ENCODE measurements at places on chromosomes 1 and 21.
A peak's percentile ranks its signal among the peaks of the same experiment; 100 is the strongest.

DNA sequence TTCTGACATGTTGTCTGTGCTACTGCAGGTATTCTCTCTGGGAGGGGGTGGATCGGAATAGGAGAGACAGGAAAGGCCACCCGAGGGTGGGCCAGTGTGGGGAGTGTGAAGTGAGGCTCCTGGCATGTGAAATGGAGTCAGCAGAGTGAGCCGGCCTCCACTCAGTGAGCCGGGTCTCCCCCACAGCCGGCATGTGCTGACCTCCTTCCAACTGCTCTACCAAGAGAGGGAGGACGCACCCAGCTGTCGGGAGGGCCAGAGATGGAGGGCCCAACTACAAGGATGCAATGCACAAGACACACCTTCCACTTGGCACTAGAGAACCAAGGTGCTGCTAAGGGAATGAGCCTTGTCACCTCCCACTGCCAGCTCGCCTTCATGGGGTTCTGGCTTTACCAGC lies 28.2 kb upstream of the CLSTN1 start:
- no peak for DNase-seq

DNA sequence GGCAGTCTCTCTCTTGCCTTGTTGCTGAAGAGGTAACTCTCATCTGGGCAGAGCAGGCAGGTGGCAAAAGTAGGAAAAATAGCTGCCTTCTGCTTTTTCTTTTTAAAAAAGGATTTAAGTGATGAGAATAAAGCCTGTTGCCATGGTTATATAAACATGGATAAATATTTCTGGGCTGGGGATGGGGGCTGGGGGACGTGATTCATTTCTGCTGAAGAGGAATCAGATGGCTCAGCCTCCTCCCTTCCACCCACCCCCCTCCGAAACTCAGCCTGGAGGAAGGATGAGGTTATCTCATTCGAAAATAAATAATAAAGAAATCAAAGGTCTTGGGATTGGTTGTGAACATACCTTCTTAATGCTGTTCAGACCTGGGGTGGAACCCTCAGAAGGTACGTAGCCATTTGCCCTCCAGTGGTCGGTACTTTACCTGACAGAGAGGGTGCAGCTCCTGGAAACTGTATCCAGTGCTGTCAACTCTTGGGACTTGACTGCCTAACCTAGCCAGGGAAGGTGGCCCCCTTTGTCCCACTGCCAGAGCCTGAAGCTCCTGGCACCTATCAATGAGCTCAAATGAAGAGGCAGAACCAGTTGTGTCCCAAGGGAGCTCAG lies 3.8 kb upstream of the INKA2 start:
- no peak for DNase-seq

DNA sequence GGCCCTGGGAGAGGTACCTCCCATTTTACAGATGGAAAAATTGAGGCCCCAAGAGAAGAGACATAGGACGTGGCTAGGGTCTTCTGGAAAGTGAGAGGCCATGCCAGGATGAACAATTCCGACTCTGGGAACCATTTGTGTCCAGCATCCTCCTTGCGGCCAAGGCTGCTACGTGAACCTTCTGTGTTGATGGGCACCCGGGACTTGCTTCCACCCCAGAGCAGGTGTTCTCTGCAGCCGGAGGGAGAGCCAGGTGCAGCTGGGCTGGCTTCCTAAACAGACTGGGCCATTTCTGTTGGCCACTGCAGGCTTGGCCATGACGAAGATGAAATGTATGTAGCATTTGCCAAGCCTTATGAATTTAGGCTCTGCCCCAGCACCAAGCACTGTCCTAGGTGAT lies 118.9 kb downstream of the PRDM2 start:
- no peak for DNase-seq

- no peak for DNase-seq
Measured at GRCh38 chr1:30927448-30927847, 18.9 kb upstream of the SDC3 start.

DNA sequence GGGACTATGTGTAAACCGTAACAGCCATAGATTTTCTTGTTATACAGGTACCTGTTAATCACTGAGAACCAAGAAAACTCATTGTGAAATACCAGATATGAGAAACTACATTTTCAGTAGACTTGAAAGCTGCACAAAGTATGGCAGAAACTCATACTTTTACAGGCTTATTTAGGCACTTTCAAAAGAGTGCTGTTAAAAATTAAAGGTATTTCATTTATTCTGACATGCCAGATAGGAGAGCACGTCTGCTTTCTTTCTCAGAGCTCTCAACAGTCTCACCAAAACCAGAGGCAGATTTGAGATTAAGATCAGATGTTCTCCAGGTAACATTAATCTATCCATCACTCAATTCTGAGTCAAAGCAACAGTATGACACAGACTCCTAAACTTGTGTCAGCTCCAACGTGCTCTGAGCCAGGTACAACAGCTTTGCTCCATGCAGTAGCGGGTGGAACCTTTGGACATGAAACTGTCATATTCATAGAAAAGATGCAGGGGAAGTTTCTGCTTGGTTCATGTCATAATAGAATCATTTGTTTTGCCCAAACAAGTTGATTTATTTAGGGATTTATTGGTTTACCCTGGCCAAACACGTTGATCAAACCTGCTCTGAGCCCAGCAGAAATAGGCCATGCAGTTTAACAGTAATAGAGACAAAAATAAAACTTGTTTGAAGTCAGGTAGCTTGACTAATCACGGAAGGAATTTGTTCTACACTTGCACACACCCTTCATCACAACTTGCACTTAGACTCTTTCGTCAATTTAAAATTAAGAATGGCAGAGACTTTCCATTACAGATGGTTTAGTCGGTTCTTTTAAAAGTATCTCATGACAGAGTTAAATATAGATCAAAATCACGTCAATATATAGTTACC lies 20.8 kb upstream of the TSNAX start:
- no peak for DNase-seq

- no peak for DNase-seq
Measured at GRCh38 chr1:118688891-118689290, 299.3 kb downstream of the TBX15 start.

GRCh38 chr21:45476582-45476981 lies 65.7 kb downstream of the SLC19A1 start:
- no peak for DNase-seq

DNA sequence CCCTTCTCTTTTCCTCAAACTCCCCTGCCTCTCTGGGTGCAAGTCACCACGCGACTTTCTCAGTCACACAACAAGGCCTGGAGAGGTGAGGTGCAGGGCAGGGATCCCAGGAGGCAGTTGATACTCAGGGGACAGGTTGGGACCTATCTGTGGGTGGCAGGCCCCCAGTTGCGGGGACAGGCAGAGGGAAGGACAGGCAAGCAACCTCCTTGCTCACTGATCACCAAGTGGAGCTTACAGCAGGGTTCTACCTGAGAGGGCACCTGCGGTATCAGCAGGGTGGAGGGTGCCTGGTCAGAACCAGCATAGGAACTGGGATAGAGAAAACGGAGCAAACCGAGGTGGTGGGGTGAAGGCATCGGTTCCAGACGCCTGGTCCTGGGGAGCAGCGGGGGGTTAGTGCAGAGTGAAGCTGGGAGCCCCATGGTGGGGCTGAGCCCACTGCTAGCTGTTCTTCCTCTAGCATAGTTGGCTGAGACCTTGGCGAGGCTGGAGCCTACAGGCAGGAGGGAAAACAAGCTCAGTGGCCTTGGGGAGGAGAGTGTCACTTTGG lies 24.4 kb upstream of the TENT5C start:
- no peak for DNase-seq

DNA sequence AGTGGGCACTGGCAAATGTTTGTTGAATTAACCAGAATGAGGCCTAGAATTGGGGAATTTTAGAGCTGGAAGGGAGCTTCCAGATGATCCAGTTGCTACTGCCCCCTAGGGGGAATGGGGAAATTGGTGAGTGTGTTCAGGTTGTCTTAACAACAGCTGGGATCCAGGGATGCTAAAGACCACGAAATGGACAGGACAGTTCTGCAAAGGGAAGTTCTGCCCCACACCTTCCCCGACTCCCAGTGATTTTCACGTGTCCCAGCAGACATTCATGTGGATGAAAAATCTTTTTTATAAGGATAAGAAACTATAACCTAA lies 33.9 kb downstream of the TRIM62 start:
- no peak for DNase-seq

GRCh38 chr1:28986306-28986910 lies 72.0 kb downstream of the EPB41 start:
- DNase-seq = no peak

GRCh38 chr1:95966866-95967265 lies 732.9 kb downstream of the RWDD3 start:
- DNase-seq = no peak

DNA sequence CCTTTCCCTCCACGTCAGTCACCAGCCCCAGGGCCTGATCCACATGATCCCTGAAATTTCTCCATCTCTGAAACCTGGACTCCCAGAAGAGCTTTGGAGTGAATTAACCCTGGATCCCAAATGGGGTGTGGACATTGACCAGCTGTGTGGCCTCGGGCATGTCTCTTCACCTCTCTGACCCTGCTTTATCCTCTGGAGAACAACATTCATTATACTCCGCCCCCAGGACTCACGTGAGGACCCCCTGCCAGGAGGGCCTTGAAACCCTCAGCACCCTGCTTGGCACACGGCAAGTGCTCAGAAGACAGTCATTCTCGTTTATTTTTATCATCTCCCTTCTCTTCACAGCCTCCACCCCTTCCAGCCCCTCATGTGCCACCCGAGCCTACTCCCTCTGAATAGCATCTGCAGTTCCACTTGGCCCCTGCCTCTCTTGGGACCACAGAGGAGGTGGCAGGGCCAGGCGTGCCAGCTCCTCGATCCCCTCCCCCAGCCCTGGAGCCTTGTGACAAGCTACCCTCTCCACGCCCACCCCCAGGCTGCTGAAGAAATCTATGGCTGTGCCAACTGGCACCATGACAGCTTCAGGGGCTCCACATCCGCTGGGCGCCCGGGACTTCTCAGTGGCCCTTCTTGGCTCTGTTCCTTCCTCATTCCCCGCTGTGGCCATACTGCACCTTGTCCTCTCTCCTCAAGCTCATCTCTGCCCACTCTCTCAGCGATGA lies 18.0 kb downstream of the ADGRB2 start:
- no peak for DNase-seq

DNA sequence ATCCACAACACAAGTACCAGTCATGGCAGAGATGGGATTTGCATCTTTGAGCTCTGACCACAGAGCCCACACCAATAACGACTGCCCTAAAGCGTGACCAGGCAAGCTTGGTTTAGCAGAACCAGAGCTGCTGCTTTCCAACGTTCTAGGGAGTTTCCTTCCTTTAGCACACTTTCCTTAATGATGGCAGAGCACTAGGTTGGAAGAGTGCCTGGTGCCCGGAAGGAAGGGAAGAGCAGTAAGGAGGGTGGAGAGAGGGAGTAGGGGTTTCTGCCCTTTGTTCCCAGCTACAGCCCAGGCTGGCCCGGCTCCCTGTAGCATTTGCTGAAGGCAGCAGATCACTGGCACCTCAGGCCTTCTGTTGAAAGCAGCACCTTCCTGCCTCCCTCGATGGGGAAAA lies 6.1 kb upstream of the EVA1C start:
- no peak for DNase-seq

GRCh38 chr1:213934649-213935048 lies 53.1 kb upstream of the PROX1 start:
- no peak for DNase-seq

DNA sequence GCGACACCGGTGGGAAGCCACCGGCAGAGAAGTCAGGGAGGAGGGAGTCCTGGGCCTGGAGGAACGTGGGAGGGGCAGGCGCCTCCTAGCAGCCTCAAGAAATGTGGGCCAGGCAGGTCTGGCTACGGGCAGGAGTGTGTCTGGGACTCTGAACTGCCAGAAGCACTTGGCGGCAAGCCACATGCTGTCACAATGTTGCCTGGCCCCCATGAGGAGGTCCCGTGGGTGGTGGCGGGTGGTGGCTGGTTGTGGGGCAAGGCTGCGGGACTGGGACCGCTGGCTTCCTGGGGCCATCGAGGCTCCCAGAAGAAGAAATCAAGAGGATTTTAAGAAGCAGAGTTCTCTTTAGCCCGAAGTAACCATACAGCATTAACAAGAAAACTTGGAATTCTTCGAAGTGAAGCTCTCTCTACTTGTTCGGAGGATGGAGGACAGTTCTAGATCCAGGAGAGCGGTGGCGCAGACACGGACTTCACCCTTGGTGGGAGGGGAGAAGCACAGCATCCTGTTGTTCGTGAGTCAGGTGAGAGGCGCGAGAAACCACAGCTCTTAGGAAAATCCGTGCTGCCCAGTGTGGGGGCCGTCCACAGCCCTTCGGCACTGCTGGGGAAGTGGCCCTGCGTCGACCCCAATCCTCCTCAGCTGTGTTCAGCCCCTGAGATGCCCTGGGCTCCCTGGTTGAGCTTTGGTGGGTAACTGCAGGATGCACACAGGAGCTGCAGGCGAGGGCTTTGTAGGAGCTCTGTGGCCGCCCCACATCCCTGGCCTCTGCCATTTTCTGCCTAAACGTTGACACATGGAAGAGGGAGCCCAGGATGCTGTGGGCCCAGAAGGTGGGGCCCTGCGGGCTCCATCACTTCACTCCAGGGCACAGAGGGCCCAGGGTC lies 12.4 kb downstream of the SKI start:
- DNase-seq = no peak

- peak; percentile 46 for DNase-seq
Measured at GRCh38 chr1:181061891-181062835, 26.3 kb upstream of the IER5 start.

- DNase-seq = no peak
Measured at GRCh38 chr1:66704177-66704875, 47.9 kb upstream of the DYNLT5 start.

- DNase-seq = no peak
Measured at GRCh38 chr1:209199822-209200221, 383.7 kb upstream of the CAMK1G start.

DNA sequence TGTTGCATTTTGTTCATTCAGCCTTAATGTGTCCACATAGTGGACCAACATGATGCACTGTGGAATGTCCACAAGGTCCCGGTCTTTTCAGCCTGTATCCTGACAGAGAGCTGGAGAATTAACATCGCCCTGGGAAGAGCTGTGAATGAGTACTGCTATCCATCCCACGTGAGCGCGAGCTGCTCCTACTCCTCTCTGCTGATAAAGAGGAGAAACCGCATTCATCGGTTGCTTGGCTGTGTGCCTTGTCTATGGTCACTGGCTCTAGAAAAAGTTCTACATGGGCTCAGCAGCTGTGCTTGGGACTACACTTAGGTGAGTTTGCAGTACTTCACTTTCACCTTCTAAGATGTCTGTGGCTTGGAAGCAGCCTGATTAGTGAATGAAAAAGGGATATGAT lies 31.1 kb upstream of the IGSF5 start:
- no peak for DNase-seq

DNA sequence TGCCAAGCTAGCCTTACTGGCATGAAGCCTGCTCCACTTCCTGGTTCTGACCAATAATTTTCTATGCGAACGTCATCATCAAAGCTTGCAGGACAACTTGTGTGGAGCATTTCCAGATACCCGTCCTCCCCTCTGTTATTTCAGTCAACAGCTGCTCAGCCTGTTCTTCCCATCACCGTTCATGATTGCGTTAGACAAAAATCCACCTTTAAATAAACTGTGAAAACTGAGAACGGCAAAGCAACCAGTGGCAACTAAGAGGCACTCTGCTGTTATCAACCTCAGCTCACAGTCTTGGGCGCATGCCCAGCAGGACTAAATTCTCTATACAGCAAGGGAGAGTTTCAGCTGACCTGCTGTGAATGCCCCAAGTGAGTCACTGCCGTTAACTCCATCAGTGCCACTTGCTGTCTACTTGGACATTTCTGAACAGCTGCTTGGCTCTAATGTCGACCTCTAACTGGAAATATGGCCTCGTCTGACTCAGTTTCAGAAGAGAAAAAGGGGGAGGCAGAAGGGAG lies 207.4 kb upstream of the RUNX1 start:
- no peak for DNase-seq

GRCh38 chr1:116515702-116516101 lies 55.1 kb downstream of the CD58 start:
- DNase-seq = no peak

Measured in AML-193 (cell line).